ENCODE measurements at places on chromosomes 7 and 10. TPM values are rescaled to one million over a fixed set of nuclear protein-coding genes. Genes with fewer than 3 reads are reported as not detected.

GRCh38 chr7:45402480-45403218 is 171.5 kb upstream of the ADCY1 start:
- no peak for DNase-seq

DNA sequence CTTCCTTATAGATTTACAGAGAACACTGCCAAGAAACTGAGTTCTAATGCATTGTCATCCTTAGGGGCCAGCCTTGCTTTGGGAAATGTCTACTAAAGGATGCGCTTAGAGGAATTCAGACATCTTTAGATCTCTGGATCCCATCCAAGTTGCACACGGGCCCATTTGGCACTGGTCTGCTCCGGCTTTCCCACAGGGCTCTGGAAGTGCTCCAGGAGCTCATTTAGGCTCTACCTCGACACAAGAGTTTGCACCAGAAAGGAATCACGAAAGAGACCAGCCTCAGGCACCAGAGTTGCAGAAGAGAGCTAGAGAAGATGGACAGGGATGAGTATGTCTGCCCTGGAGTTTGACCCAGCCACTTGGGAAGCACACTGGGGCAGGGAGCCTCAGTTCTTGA is 150.1 kb upstream of the TMEM72 start:
- DNase-seq, result no peak

Gene PDE1C
- not detected for total RNA-seq

GRCh38 chr7:75572396-75572795 is 80.3 kb downstream of the SPDYE5 start:
- no peak for DNase-seq

Gene LRRC4
- not detected for total RNA-seq

DNA sequence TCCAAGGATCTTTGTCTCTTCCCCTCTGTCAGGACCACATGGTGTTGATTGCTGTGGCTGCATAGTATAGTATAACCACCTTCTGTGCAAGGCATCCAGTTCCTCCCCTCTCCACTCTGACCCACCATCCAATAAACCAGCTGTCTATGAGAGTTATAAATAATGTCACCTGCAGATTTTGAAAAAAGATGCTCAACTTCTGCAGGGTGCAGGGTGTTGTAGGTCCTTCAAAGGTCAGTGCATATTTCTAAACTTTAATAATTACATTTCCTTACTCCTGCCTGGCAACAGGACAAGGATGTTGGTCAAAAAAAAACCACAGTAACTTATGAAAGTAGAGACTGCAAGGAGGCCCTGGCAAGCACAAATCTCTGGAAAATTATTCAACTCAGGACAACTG is 166.2 kb downstream of the PKD1L1 start:
- no peak for DNase-seq

GRCh38 chr10:26314265-26315013 is 97.9 kb downstream of the GAD2 start:
- no peak for DNase-seq

DNA sequence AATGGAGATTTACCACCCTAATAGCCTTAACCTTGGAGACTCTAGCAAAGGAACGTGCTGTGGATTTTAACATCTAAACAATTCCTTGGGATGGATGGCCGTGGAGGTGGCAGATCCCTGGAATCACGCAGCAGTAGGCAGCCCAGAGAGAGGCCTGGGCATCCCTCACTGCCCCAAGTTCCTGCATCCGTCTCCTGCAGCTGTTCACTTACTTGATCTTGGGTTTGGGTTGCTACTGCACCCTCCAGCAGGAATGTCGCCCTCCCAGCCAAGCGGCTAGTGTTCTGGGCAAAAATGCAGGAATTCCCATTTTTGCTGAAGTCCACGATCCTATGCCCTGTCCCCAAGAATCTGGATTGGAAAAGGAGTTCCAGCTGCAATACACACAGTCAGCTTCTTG is 166.7 kb upstream of the SH2B2 start:
- DNase-seq, result no peak

DNA sequence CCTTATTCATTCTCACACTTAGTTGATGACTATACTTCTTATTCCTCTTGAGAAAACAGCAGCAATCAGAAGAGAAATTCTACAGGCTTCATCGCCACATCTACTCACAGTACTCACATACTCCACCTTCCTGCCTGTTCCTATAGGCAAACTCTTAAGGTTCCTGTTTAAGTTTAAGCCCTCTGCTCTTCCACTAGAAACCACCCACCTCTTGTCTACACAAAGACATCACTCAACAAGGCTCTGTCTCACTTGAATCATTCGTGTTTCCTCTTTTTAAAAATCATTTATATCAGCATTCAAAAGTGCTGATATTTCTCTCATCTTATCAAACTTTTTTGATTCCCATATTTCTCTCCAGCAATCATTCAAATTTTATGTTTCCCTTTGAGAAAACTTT is 85.5 kb upstream of the ADO start:
- DNase-seq, result no peak

Gene NUTM2D
- 0.20 TPM for total RNA-seq

Gene STAG3
- 54.2 TPM for total RNA-seq

Gene PLAC9
- total RNA-seq, result not detected

Gene FAM25G
- not detected for total RNA-seq

DNA sequence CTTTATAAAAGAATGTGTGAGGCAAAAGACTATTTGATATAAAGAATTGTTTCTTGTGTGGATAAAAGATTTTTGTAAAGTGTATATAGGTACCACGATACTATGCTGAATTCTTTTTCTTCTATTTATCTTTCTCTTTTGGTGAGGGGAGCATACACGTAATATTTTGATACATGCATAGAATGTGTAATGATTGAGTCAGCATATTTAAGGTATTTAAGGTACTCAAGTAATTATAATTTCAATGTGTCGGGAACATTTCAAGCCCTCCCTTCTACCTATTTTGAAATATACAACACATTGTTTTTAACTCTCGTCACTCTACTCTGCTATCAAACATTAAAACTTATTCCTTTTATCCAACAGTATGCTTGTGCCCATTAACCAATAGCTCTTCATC is 1221.6 kb upstream of the PHF14 start:
- DNase-seq, result no peak

Gene VENTX
- not detected for total RNA-seq

- no peak for DNase-seq
Measured at GRCh38 chr7:12851841-12852240, 164.4 kb downstream of the ARL4A start.

GRCh38 chr7:157003756-157004520 is 6.5 kb downstream of the MNX1 start:
- DNase-seq, result peak; percentile 19

- DNase-seq, result no peak
Measured at GRCh38 chr10:106479636-106480035, 684.9 kb downstream of the SORCS1 start.

Gene DLG5
- 1.3 TPM for total RNA-seq

GRCh38 chr7:29100924-29101323 is 45.4 kb downstream of the CPVL start:
- DNase-seq, result no peak

DNA sequence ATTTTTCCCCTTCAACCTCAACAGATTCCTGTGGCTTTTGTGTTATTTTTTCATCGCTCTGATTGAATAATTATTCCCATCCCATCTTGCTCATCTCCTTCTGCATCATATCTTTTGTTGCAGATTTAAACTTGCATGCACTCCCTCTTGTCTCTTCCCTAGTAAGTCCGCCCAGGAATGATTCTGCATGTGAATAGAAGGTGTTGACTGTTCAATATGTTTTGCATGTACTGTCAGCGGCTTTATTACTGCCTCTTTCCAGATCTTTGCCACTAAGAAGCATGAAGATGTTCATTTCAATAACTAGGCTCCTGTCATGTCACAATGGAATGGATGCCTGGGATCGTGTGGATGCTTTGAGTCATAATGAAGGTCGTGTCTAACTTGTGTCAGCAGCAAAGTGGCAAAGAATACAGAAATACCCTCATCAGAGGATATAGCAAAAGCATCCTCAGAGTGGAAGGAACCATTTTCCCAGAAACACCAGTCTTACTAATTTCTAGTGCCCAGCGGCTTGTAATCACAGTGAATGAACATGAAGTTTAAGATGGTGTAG is 62.6 kb upstream of the SEM1 start:
- DNase-seq, result no peak

GRCh38 chr10:9004736-9005135 is 950.2 kb downstream of the GATA3 start:
- no peak for DNase-seq

DNA sequence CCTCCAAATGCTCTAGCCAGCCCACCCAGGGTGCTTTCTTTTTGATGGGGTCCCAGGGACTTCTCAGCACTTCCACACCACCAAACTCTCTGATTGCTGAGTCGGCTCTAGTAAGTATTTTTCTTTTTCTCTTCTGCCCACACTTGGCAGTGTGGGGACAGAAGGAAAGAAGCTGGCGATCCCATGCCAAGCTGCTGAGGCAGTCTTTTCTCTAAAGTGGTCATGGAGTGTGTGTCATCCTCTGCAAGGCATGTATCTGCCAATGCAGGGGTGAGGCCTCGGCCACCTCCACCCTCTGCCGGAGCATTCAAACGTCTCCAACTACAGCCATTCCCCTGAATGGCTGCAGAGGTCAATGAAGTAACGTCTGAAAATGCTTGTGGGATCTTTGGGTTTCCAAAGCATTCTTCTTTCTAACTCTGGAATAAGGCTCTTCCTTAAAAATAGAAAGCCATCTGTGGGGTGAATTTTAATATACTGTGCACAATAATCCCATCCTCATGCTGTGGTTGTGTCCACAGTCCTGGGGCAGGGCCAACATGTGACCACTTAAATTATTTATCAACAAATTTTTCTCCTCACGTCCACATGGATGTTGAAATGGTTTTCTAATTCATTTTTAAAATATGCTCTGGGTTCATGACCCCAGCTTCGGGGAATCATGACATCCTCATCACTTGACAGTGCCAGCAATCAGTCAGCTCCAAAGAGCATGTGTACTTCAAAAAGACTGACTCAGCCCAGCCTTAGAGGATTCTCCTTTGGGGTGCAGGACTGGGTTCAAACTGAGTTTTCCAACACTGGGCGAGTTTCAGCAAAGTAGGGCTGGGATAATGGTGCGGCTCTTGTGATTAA is 171.3 kb upstream of the ITGB1 start:
- DNase-seq, result no peak

Gene ABLIM1
- total RNA-seq, result 190 TPM

DNA sequence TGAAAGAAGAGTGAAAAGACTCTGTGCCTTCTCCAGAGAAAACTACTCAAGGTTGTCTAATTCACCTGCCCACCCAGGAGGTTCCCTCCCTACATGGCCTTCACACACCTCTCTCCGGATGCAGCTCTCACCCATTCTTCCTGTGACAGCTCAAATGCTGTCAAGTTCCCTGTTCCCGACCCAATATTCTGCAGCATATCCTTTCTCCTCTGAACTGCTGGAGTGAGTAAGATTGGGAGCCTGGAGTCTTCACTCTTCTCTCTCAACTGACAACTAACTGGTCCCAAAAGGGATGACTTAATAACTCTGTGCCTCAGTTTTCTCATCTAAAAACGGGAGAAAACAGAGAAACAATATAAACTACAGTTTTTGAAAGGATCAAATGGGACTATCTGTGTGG is 5.1 kb downstream of the TMEM26 start:
- DNase-seq, result no peak

DNA sequence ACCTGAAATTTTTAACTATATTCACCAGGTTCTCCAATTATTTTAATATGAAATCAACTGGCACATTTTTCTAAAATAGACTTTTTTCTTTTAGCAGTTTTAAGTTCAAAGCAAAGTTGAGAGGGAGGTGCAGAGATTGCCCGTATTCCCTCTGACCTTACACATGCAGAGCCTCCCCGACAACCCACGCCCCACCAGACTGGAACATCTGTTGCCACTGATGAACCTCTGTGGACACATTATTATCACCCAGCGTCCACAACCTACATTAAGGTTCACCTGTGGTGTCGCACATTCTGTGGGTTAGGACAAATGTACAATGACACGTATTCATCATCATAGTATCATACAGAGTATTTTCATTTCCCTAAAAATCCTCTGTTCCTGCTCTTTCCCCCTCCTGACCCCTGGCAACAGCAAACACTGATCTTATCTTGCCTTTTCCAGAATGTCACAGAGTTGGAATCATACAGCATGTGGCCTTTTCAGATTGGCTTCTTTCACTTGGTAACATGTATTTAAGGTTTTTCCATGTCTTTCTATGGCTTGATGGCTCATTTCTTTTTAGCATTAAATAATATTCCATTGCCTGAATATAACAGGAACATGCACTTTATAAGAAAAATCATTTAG is 37.1 kb downstream of the COBL start:
- DNase-seq, result no peak

- no peak for DNase-seq
Measured at GRCh38 chr10:78929541-78929940, 139.2 kb upstream of the ZMIZ1 start.

DNA sequence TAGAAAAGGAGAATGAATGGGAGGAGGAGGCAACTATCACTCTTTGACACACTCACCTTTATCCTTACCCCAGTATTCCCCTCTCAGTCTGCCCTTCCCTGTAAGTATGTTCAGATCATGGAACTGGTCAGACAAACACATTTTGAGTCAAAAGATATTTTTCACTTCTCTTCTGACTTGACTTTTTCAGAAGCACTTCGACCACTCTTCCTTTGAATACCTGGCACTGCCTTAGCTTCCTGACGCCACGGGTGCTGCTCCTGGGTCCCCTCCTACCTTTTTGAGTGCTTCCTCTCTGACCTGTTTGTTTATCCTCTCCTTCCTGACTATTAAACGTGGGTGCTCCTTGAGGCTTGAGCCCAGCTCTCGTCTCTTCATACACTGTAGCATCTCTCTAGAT is 19.8 kb upstream of the C10orf67 start:
- no peak for DNase-seq

DNA sequence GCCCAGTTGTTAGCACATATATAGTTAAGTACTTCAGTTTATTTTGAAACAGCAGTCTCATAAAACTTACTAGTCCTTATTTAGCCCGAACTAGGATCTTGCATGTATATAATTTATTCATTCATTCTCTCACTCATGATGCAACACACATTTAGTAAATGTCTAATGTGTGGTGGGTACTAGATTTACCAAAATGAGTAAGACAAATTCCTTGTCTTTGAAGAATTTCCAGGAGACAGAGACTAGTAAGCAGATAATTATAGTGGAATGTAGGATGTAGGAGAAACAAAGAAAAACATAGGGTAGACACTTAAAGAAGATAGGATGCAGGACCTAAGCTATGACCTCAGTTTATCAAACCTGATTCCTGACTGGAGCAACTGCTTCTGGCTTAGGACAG is 120.2 kb upstream of the AMPH start:
- DNase-seq, result no peak

Gene ZNF248
- 11.3 TPM for total RNA-seq

DNA sequence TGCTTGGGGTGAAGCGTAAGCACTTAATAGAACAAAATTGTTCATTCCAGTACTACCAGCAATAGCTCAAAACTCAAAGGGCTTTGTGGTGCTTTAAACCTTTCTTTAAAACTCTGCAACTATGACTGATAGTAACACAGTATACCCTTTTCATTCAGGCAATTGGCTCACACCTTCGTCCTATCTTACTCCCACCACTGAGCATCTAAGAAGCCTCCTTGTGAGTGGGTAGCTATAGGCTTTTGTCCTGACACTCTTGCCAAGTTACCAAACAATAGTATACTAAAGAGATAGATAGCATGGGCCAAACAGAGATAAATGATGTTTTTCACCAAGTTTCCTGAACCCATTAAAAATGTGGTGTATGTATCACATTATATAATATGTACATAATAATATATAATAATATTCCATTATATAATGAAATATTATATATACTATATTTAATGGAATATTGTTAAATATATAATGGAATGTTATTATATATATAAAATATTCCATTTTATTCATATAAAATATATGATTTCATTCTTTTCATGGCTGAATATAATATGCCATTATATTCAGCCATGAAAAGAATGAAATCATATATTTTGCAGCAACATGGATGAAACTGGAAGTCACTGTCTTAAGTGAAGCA is 96.2 kb downstream of the TES start:
- no peak for DNase-seq

GRCh38 chr10:119973281-119973680 is 80.8 kb downstream of the SEC23IP start:
- no peak for DNase-seq
